ENCODE measurements at places on chromosomes 3 and 15. TPM values are rescaled to one million over a fixed set of nuclear protein-coding genes. Genes with fewer than 3 reads are reported as not detected.

The SLC12A1 gene
- total RNA-seq, result not detected

The SHC4 gene
- total RNA-seq, result 0.53 TPM

The HDAC11 gene
- total RNA-seq, result 4.1 TPM

The LXN gene
- total RNA-seq, result 99.8 TPM

The FOXL2NB gene
- 0.14 TPM for total RNA-seq

The KIF7 gene
- total RNA-seq, result 7.8 TPM

The CD86 gene
- total RNA-seq, result not detected

The GHSR gene
- not detected for total RNA-seq

The BCHE gene
- total RNA-seq, result 0.13 TPM

The C2CD4A gene
- total RNA-seq, result 1.3 TPM

The SEMA5B gene
- not detected for total RNA-seq

The CSTA gene
- total RNA-seq, result not detected

The ERICH6 gene
- not detected for total RNA-seq

The SAMD7 gene
- total RNA-seq, result not detected

The WDR93 gene
- 0.13 TPM for total RNA-seq

The STX19 gene
- total RNA-seq, result not detected

The CIDEC gene
- not detected for total RNA-seq

The CHRD gene
- 0.13 TPM for total RNA-seq

The RAD54L2 gene
- total RNA-seq, result 38.1 TPM

The TCTA gene
- 21.7 TPM for total RNA-seq

The ARPP21 gene
- total RNA-seq, result not detected

The CP gene
- under 0.01 TPM for total RNA-seq

The CCR9 gene
- total RNA-seq, result not detected

The OXTR gene
- total RNA-seq, result 0.13 TPM

The PRRT3 gene
- total RNA-seq, result 1.3 TPM

The RETNLB gene
- not detected for total RNA-seq

The DGKG gene
- 0.13 TPM for total RNA-seq

The ACP3 gene
- total RNA-seq, result not detected

The KIF15 gene
- 21.1 TPM for total RNA-seq

The IQCF5 gene
- not detected for total RNA-seq

The PTPRG gene
- 73.9 TPM for total RNA-seq

The SCN11A gene
- total RNA-seq, result 0.27 TPM

The DUOX1 gene
- under 0.01 TPM for total RNA-seq

All from thoracic aorta endothelial cell (primary cell).